ENCODE measurements at places on chromosomes 11 and 22. TPM values are rescaled to one million over a fixed set of nuclear protein-coding genes. Genes with fewer than 3 reads are reported as not detected.
A peak's percentile ranks its signal among the peaks of the same experiment; 100 is the strongest.

DNA sequence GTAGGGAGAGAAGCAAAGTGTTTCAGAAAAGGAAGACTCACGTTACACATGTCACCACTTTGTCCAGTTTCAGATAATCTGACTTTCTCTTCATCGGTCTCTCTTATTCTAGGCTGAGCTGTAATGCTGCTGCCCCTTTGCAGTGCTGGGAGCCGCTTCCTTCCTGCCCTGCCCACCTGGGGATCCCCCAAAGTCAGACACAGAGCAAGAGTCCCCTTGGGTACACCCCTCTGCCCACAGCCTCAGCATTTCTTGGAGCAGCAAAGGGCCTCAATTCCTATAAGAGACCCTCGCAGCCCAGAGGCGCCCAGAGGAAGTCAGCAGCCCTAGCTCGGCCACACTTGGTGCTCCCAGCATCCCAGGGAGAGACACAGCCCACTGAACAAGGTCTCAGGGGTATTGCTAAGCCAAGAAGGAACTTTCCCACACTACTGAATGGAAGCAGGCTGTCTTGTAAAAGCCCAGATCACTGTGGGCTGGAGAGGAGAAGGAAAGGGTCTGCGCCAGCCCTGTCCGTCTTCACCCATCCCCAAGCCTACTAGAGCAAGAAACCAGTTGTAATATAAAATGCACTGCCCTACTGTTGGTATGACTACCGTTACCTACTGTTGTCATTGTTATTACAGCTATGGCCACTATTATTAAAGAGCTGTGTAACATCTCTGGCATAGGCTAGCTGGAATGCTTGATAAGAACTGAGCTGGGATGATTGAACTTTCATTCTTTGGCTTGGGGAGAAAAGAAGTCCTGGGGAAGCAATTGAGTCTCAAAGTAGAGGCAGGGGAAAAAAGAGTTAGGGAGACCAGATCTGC, 31.2 kb upstream of the SMIM35 start:
- no peak overlapping the region for H3K4me3 ChIP-seq
- H3K36me3 ChIP-seq: no peaks in the 10 kb centered on the region
- H3K27ac ChIP-seq: no peak overlapping the region
- no peaks in the 10 kb centered on the region for H3K27me3 ChIP-seq
- no peak for DNase-seq

DNA sequence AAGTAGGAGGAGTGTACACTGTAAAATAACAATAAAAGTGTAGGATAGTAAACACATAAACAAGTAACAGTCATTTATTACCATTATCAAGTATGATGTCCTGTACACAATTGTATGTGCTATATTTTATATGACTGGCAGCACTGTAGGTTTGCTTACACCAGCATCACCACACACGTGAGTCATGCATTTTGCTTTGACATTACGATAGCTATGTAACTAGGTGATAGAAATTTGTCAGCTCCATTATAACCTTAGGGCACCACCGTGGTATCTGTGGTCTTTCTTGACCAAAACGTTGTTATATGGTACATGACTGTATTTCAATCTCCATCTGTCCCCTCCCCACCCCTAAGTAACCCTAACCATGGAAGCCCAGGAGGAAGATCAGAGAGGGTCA, 1.1 kb downstream of the DNAL4 start:
- peaks cover 4% of the 10 kb centered on the region for H3K27me3 ChIP-seq
- H3K4me1 ChIP-seq: peaks cover 16% of the 10 kb centered on the region
- no peak overlapping the region for H3K4me3 ChIP-seq
- no peaks in the 10 kb centered on the region for H3K36me3 ChIP-seq
- DNase-seq: no peak

GRCh38 chr22:18044548-18045271, 20.3 kb upstream of the MICAL3 start:
- no peaks in the 10 kb centered on the region for H3K27me3 ChIP-seq
- no peak overlapping the region for H3K4me3 ChIP-seq
- no peak overlapping the region for H3K27ac ChIP-seq
- H3K4me1 ChIP-seq: no peaks in the 10 kb centered on the region
- no peak for DNase-seq

DNA sequence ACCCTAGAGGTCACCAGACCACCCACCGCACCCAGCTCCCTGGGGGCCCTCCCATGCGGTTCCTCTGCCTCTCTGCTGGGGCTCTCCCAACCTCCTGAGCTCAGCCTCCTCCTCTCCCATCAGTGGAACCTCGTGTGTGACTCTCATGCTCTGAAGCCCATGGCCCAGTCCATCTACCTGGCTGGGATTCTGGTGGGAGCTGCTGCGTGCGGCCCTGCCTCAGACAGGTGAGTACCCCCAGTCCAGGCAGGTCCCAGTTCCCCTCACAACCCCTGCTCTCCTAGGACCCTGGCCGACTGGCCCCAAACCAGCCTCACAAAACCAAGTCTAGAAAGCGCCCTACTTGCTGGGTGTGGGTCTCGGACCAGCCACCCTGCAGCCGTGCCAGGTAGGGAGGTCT, 1.6 kb downstream of the SLC22A12 start:
- H3K4me3 ChIP-seq: no peak overlapping the region
- H3K27ac ChIP-seq: no peak overlapping the region

GRCh38 chr22:39546889-39547586, 14.5 kb upstream of the RPS19BP1 start:
- DNase-seq: no peak
- no peaks in the 10 kb centered on the region for H3K27me3 ChIP-seq
- no peak overlapping the region for H3K27ac ChIP-seq
- no peak overlapping the region for H3K4me3 ChIP-seq
- peaks cover 24% of the 10 kb centered on the region for H3K4me1 ChIP-seq
- no peaks in the 10 kb centered on the region for H3K36me3 ChIP-seq

- peaks cover 21% of the 10 kb centered on the region for H3K4me1 ChIP-seq
- H3K36me3 ChIP-seq: no peaks in the 10 kb centered on the region
- no peak for DNase-seq
- no peak overlapping the region for H3K27ac ChIP-seq
- H3K27me3 ChIP-seq: no peaks in the 10 kb centered on the region
- H3K4me3 ChIP-seq: no peak overlapping the region
These were observed 38.8 kb downstream of the TXN2 start for GRCh38 chr22:36442506-36443197.

DNA sequence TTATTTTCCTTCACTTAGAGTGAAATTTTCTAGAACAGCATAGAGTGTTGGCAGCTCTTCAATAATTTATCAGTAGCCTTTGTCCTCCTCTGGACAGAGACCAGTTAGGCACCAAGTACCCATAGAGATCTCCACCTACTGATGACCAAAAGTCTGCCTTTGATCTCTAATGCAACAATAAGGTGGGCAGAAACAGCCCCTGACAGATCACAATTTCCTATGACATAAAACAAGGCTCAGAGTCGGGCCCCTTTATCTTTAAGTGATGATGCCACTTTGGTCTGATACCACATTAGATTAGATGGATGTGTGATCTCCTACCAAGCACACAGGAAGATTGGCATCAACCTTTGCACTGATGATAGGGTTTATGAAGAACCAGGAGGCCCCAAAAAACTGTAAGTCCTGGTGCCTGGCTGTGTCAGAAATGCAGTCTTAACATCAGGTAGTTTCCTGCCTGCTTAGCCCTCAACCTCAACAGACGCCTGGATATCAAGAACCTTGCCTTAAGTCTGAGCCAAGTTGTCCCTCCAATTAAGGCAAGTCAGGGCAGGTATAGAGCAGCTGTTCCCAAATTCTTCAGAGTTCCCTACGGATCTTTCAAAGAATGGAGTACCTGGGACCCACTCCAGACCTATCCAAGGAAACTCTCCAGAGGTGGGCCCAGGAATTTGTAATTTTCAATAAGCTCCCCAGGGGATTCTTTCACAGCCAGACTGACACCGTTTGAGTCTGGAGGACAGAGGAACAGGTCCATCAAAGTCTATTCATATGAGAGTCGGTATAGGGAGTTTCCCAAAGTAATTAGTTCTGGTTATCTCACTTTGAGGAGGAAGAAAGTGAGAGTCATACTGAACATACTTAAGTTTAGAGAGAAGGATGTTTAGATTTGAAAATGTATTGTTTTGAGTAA, 30.6 kb upstream of the TMPRSS4 start:
- no peaks in the 10 kb centered on the region for H3K36me3 ChIP-seq
- H3K4me1 ChIP-seq: peaks cover 95% of the 10 kb centered on the region
- DNase-seq: peak; percentile 19

DNA sequence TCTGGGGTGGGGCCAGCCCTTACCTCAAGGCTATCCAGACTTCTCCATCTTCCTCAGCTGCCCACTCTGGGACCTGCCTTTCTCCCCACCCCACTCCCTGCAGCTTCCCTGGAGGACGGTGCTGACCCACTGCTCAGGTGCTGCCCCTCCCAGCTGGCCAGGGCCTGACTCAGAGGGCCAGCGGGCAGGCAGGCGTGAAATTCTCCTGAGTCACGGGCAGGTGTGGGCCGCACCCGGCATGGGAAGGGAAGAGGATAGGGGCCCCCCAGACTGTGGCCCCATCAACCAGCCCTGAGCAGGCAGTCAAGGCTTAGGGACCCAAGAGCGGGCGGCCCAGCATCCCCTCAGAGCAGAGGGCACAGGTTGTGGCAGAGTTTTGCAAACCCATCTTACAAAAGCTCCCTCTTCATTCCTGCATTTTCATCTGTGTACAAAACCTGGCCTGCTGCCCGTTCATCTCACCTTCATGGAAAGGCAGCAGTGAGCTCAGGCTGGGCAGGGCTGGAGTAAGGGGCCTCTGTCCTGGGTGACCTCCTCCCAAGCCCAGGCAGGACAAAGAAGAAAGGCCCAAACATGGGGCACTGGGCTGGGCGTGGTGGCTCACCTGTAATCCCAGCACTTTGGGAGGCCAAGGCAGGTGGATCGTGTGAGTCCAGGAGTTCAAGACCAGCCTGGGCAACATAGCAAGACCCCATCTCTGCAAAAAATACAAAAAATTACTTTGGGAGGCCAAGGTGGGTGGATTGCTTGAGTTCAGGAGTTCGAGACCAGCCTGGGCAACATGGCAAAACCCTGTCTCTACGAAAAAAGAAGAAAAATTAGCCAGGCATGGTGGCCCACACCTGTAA, 6.1 kb downstream of the RHOD start:
- no peaks in the 10 kb centered on the region for H3K4me1 ChIP-seq
- H3K4me3 ChIP-seq: no peak overlapping the region
- H3K27ac ChIP-seq: no peak overlapping the region
- no peak for DNase-seq
- no peaks in the 10 kb centered on the region for H3K36me3 ChIP-seq

- no peak overlapping the region for H3K27ac ChIP-seq
- peaks cover 18% of the 10 kb centered on the region for H3K4me1 ChIP-seq
- H3K4me3 ChIP-seq: no peak overlapping the region
- peaks cover 42% of the 10 kb centered on the region for H3K27me3 ChIP-seq
These were observed 4.0 kb downstream of the DSCAML1 start for GRCh38 chr11:117792992-117793391.

DNA sequence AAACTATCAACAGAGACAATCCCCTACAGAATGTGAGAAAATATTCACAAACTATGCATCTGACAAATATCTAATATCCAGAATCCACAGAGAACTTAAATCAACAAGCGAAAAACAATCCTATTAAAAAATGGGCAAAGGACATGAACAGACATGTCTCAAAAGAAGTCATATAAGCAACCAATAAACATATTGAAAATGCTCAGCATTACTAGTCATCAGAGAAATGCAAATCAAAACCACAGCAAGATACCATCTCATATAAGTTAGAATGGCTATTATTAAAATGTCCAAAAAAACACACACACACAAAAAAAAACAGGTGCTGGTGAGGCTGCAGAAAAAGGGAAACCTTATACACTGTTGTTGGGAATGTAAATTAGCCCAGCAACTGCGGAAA, 8.3 kb upstream of the OR52E8 start:
- H3K27ac ChIP-seq: no peak overlapping the region
- H3K36me3 ChIP-seq: no peaks in the 10 kb centered on the region
- H3K4me3 ChIP-seq: no peak overlapping the region
- no peak for DNase-seq
- H3K4me1 ChIP-seq: no peaks in the 10 kb centered on the region

DNA sequence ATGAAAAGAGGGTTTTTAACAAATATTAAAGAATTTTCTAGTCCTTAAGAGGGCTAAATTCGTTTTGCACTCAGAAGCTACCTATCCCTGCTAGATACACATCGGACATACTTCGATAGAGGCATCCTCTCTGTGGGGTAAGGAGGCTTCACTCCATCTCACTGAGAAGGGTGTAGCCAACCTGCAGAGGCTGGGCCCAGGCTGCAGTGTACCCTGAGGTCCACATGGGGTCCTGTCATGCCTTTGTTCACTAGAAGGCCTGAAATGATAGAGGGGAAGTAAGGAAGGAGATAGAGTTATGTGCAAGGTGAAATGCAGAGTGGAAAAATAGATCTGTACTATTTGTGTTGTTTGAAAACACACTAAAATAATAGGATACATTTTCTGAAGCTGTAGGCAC, 45.6 kb downstream of the IGSF9B start:
- no peak for DNase-seq
- no peaks in the 10 kb centered on the region for H3K4me1 ChIP-seq
- no peak overlapping the region for H3K27ac ChIP-seq
- no peaks in the 10 kb centered on the region for H3K27me3 ChIP-seq
- H3K36me3 ChIP-seq: peaks cover 8% of the 10 kb centered on the region

- no peaks in the 10 kb centered on the region for H3K4me1 ChIP-seq
- no peak for DNase-seq
- no peak overlapping the region for H3K27ac ChIP-seq
- H3K36me3 ChIP-seq: no peaks in the 10 kb centered on the region
- H3K27me3 ChIP-seq: no peaks in the 10 kb centered on the region
- no peak overlapping the region for H3K4me3 ChIP-seq
These were observed 377.6 kb downstream of the LARGE1 start for GRCh38 chr22:33542722-33543121.

- no peaks in the 10 kb centered on the region for H3K4me1 ChIP-seq
- DNase-seq: no peak
- no peaks in the 10 kb centered on the region for H3K36me3 ChIP-seq
- H3K27me3 ChIP-seq: no peaks in the 10 kb centered on the region
- no peak overlapping the region for H3K27ac ChIP-seq
These were observed 34.2 kb upstream of the FCHSD2 start for GRCh38 chr11:73176145-73176873.

DNA sequence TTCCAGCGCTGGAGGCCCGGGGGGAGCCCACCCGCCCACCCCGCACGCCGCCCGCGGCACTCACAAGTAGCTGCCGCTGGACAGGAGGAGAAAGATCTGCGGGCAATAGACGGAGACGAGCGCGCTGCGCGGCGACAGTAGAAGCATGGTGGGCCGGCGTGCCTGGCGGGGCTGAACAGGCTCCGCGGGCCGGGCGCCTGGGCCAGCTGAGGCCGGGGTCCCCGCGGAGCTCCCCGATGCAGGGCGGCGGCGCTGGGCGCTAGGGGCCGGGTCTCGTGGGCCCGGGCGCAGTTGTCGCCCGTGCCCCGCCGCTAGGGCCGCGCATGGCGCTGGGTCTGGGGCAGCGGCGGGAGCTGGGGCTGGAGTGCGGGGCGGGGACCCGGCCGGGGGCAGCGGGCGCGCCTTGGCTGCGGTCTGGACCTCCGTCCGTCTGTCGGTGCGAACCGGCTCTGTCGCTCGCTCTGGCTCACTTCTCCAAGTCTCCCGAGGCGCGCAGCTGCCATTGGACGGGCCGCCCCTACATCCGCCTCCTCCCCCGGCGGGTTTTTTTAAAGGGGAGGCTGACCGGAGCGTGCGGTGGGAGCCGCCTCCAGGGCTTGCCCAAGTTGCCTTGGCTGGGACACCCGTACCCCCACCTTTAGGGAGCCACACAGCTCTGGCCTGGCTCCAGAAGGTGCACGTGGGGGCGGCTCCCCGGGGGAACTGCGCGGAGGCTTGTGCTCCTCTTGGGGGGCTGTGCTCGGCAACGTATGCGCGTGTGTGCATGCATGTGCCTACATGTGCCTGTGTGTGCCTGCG, 4.7 kb downstream of the WNT7B start:
- H3K4me1 ChIP-seq: no peaks in the 10 kb centered on the region
- H3K4me3 ChIP-seq: no peak overlapping the region
- no peak overlapping the region for H3K27ac ChIP-seq

SPI1 gene
- total RNA-seq: 1.8 TPM

AQP11 gene
- 0.50 TPM for total RNA-seq

SLC22A12 gene
- not detected for total RNA-seq

H19 gene
- total RNA-seq: not detected

IGLL1 gene
- total RNA-seq: not detected

All from CD8-positive, alpha-beta memory T cell (primary cell).